ENCODE measurements at places on chromosomes 12 and 14. TPM values are rescaled to one million over a fixed set of nuclear protein-coding genes. Genes with fewer than 3 reads are reported as not detected.

GRCh38 chr12:121060149-121061001 lies 21.3 kb upstream of the OASL start:
- no peaks in the 10 kb centered on the region for H3K36me3 ChIP-seq
- H3K4me3 ChIP-seq: peak overlapping the region; percentile 77
- peak; percentile 62 for DNase-seq

Gene RASSF9
- total RNA-seq: not detected

GRCh38 chr14:95442633-95443021 lies 73.8 kb downstream of the SYNE3 start:
- peaks cover 3% of the 10 kb centered on the region for H3K4me1 ChIP-seq
- H3K27ac ChIP-seq: peak overlapping the region; percentile 19
- no peaks in the 10 kb centered on the region for H3K27me3 ChIP-seq
- H3K36me3 ChIP-seq: peaks cover 64% of the 10 kb centered on the region

DNA sequence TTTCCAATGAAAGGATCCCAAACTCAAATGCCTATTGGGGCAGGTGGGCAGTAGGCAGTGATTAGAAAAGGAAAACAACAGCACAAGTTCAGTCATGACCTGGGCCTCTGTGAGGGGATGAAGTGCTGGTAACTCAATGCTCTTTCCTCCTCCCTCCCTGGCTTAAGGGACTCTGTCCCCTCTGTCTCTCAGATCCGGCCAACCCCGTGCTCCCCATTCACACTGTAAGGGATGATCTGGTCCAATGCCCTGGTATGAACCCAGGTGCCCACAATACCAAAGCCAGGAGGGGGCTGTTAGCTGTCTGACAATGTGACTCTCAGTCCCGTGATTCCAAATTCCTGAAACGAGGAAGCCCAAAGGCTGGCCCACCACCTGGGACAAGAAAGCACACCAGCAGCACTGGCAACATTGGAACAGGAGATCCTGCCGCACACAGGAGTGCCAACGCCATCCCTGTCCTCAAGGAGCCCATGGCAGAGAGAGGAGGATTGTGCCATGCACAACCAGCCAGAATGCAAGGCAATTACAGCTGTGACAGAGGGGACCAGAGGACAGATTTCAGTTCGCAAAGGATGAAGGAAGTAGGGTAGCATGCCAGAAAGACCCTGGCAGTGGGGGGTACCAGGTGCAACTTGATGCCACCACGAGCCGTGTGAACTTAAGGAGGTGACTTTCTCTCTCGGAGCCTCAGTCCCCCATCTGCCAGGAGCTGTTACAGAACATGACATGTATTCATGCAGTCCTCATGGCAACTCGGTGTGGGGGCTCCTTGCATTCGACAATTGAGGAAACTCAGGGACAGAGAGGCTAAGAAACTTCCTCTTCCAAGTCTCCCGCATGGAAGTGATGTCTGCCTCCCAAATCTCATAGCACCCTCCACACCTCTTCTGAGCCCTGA lies 37.6 kb downstream of the SERPINA3 start:
- no peak for DNase-seq
- no peaks in the 10 kb centered on the region for H3K36me3 ChIP-seq
- no peak overlapping the region for H3K4me3 ChIP-seq
- H3K4me1 ChIP-seq: no peaks in the 10 kb centered on the region
- no peak overlapping the region for H3K27ac ChIP-seq
- no peaks in the 10 kb centered on the region for H3K27me3 ChIP-seq

- peak overlapping the region; percentile 89 for H3K4me3 ChIP-seq
- peak; percentile 66 for DNase-seq
- no peaks in the 10 kb centered on the region for H3K36me3 ChIP-seq
- no peaks in the 10 kb centered on the region for H3K27me3 ChIP-seq
These were observed 2.6 kb downstream of the ITPK1 start for GRCh38 chr14:93112891-93113677.

GRCh38 chr12:114041590-114041989 lies 75.5 kb upstream of the RBM19 start:
- H3K27ac ChIP-seq: no peak overlapping the region
- no peaks in the 10 kb centered on the region for H3K36me3 ChIP-seq
- H3K4me3 ChIP-seq: no peak overlapping the region
- H3K4me1 ChIP-seq: no peaks in the 10 kb centered on the region

DNA sequence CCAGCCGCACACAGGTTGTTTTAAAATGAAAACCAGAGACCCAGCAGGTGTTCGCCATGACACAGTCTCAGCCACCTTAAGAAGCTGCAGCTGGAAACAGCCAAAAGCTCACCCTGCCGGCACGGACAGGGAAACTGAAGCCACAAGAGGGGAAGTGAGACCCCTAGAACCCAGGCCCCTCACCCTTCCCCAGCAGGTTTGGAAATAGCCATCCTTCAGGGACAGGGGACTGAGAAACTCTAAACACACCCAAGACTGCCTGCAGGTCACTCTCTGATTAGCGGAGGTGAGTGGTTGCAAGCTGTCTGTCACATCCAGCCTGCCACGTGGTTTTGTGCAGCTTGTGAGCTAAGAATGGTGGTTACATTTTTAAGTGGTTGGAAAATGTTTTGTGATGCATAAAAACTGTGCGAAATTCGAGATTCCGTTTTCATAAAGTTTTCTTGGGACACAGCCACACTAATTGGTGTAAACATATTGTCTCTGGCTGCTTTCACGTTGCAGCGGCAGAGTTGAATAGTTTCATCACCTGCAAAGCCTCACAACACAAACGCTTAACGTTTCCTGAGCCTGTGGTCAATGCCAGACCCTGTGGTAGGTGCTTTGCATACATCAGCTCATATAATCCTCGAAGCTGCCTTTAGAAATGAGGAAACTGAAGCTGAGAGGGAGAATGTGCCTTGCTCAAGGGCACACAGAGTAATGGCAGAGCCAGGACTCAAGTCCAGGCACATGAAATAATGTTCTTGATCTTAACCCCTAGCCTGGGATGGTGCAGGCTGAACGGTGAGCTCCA lies 1.7 kb upstream of the SELPLG start:
- DNase-seq: peak; percentile 51
- no peaks in the 10 kb centered on the region for H3K27me3 ChIP-seq
- peaks cover 61% of the 10 kb centered on the region for H3K4me1 ChIP-seq
- H3K36me3 ChIP-seq: peaks cover 11% of the 10 kb centered on the region
- H3K27ac ChIP-seq: peak overlapping the region; percentile 99

DNA sequence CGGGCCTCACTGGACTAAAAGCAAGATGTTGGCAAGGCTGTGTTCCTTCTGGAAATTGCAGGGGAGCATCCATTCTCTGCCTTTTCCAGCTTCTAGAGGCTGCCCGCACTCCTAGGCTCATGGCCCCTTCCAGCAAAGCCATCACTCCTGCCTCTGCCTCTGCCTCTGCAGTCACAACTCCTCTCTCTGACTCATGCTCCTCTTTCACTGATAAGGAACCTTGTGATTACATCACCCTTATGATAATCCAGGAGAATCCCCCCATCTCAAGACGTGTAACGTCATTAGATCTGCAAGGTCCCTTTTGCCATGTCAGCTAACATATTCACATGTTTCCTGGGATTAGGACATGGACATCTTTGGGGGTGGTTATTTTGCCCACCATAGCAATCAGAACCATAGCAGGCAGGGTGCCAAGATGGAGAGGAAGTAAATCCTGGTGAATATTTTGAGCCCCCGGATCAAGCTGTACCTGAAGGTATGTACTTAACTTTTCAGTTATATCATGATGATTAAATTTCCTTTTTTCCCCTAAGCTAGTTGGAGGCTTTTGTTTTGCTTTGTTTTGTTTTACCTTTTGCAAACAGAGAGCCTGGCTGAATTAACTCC lies 123.6 kb downstream of the SCARB1 start:
- peaks cover 17% of the 10 kb centered on the region for H3K4me1 ChIP-seq
- no peaks in the 10 kb centered on the region for H3K36me3 ChIP-seq
- no peak overlapping the region for H3K27ac ChIP-seq
- peaks cover 8% of the 10 kb centered on the region for H3K27me3 ChIP-seq
- DNase-seq: no peak
- H3K4me3 ChIP-seq: no peak overlapping the region

DNA sequence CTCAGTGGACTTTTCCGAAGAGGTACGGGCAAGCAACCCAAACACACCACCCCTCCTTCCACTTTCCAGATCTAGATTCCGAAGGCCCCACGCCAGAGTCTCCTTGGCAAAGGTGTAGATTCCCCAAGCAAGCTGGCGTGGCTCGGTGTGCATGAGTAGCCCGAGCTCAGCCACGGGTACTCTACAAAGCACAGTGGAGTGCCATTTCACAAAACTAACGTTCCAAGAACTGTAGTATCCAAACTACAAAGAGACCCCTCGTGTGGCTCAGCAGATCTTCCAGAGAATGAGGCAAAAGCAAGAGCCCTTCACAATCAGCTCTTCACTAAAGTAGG lies 72.1 kb downstream of the FOXN3 start:
- H3K27me3 ChIP-seq: no peaks in the 10 kb centered on the region
- no peak for DNase-seq
- peaks cover 31% of the 10 kb centered on the region for H3K4me1 ChIP-seq
- H3K4me3 ChIP-seq: no peak overlapping the region
- H3K27ac ChIP-seq: no peak overlapping the region

DNA sequence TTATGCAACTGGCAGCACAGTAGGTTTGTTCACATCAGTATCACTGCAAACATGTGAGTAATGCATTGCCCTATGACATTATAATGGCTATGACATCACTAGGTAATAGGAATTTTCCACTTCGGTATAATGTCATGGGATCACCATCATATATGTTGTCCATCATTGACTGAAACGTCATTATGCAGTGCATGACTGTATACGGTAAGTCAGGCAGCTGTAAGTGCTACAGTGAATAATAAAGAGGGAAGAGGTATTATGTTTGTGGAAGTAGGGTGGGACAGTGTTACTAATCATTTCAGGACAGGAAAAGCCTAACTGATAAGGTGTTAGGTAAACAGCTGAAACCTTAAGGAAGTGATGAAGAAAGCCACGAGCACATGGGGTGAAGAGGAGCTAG lies 68.1 kb downstream of the ANO4 start:
- no peaks in the 10 kb centered on the region for H3K4me1 ChIP-seq
- H3K4me3 ChIP-seq: no peak overlapping the region
- no peak for DNase-seq
- H3K36me3 ChIP-seq: no peaks in the 10 kb centered on the region
